Kidney glomerular epithelial cell (primary cell): ENCODE measurements at places on chromosomes 6 and 20.

DNA sequence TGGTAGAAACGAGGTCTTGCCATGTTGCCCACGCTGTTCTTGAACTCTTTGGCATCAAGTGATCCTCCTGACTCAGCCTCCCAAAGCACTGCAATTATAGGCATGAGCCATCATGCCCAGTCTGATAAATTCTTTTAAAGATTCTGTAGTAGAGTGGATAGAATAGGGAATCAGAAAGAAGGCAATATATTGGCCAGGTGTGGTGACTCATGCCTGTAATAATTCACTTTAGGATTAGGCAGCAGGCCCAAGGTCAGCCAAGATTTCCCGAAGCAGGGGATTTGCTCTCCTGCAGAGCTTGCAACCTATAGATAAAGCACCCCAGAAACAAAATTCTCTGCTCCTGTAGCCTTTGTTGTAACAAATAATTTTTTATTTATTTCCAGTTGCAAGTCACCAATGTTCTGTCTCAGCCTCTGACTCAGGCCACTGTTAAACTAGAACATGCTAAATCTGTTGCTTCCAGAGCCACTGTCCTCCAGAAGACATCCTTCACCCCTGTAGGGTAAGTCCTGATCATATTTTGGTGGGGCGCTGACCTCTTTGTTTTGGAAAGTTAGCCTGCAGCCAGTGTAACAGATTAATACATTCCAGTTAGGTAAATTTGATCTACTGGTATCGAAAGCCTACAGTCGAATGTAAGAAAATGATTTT lies 30.4 kb upstream of the MROH8 start:
- no peak for DNase-seq

DNA sequence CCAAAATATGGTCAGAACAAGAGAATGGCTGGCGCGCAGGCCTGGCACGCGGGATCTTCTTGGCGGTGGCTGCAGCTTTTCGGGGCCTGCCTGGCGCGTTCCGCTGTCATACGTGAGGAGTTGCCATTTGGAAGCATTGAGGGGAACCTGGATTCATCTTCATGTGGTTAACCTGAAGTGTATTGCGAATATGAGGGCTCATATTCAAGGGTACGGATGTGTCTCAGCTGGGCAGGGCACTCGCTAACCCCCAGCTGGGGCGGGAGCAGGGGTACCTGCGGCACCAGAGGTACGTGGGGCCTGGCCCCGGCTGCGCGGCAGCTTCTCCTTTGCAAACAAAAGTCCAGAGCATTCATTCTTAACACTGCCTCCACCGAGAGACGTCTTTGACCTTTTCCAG lies 605.6 kb downstream of the QKI start:
- DNase-seq: no peak

GRCh38 chr6:137277971-137278637 lies 58.9 kb upstream of the IFNGR1 start:
- DNase-seq: peak; percentile 88

GRCh38 chr6:33452496-33452895 lies 1.9 kb upstream of the ZBTB9 start:
- no peak for DNase-seq

GRCh38 chr6:163260111-163260895 lies 154.2 kb upstream of the QKI start:
- DNase-seq: no peak

DNA sequence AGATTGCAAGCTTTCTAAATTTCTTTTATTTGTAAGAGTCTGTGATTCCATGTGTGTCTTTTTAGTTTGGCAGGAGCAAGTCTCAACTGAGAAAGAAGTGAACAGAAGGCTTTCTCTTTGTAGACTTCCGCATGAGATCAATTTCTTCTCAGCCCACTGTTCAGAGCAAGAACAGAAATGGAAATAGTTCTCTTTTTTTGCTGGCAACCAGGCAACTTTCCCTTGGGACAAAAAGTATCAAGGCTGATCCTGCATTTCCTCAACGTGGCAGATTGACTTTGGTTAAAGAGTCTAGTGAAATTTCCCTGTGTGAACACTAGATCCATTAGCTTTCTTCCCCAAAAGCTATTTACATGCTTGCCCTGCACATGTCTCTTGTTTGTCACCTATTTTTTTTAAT lies 46.8 kb upstream of the JAG1 start:
- no peak for DNase-seq

GRCh38 chr6:34679552-34680253 lies 16.9 kb downstream of the ILRUN start:
- DNase-seq: no peak

GRCh38 chr6:159758031-159759001 lies 3.5 kb upstream of the ACAT2 start:
- peak; percentile 78 for DNase-seq

GRCh38 chr6:149929422-149929821 lies 6.5 kb upstream of the RAET1G start:
- no peak for DNase-seq

DNA sequence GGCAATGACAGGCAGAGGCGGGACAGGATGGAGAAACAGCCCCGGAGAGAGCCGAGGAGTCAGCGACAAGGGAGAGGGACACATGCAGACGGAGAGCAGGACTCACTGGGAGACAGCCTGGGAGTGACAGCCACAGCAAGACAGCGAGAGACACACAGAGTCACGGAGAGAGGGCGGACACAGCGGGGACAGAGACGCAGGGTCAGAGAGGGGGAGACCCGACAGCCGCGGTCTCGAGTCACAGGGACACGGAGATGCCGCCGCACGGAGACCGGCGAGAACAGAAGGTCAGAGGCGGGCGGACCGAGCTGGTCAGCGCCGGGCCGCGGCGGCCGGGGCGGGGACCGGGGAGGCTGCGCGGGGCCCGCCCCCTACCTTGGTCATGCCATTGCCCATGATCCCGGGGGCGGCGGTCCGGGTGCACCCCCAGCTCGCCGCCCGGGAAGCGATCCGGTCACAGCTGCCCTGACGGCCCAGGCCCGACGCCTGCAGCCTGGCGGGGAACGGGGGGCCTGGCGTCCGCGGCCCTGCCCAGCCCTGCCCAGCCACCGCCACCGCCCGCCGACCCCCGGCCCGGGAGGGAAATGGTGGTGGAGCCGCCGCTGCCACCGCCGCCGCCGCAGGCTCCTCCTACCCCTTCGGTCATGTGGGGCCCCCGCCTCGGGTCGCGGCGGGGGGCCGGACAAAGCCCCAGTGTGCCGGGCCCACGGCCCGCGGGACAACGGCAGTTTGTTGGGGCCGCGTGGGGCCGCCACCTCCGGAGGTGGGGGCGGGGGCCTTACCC lies at the start of the genes DUSP15 and TTLL9:
TSS of gene DUSP15 (minus strand) at position 586 of the 784 bp plus-strand sequence. CDS start at position 396, 190 bp downstream.
TSS of gene TTLL9 (plus strand) at position 693 of the 784 bp plus-strand sequence. CDS start 493 bp downstream, outside the sequence.
- DNase-seq: no peak

DNA sequence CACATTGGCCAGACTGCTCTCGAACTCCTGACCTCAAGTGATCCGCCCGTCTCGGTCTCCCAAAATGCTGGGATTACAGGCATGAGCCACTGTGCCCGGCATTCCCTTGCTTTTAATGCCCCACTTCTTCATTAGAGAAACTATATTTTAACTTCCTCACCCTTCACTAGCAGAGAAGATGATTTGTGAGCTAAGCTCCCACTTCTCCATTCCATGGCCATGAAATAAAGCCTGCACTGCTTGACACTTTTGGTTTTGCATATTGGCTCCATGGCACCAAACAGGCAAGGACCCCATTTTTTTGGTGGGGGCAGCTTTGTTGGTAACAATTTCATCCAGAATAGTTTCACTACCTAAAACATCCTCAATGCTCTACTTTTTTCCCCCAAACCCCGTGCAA lies 145.3 kb downstream of the TFAP2B start:
- no peak for DNase-seq

DNA sequence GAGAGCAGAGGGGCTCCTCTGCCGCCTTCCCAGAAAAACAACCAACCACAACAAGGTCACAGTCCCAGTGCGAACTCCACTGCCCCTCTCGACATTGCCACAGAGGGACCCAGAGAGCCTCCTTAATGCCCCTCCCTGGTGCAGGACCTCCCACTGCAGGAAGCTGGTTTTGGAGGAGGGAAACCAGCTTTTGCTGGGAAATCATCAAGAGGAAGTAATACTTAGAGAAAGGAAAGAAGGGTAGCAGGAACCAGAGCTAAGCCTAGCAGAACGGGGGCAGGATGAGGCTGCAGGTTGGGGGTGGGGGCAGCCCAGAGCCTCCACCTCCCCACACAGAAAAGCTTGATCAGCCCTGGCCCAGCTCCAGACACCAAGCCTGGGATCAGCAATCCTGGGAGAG lies 37.7 kb upstream of the SIRPA start:
- no peak for DNase-seq

GRCh38 chr6:1524040-1524480 lies 85.7 kb upstream of the FOXC1 start:
- DNase-seq: no peak

DNA sequence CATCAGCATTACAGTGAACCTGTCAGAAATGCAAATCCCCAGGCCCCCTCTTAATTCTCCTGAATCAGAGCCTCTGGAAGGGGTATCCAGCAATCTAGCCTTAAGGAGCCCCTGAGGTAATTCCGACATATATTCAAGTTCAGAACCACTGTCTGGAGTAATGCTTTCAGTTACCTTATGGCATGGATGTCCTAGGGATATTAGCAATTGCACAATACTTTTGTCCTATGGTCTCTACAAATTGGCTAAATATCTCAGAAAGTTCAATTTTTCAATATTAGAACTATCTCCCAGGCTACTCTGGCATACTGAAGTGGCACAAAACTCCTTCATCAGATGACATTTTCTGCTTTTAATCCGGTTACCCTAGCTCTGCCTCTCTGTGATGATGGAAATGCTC lies 6.4 kb downstream of the NSFL1C start:
- DNase-seq: no peak

- no peak for DNase-seq
These were observed 58.0 kb upstream of the SLC4A11 start for GRCh38 chr20:3297079-3297378.

DNA sequence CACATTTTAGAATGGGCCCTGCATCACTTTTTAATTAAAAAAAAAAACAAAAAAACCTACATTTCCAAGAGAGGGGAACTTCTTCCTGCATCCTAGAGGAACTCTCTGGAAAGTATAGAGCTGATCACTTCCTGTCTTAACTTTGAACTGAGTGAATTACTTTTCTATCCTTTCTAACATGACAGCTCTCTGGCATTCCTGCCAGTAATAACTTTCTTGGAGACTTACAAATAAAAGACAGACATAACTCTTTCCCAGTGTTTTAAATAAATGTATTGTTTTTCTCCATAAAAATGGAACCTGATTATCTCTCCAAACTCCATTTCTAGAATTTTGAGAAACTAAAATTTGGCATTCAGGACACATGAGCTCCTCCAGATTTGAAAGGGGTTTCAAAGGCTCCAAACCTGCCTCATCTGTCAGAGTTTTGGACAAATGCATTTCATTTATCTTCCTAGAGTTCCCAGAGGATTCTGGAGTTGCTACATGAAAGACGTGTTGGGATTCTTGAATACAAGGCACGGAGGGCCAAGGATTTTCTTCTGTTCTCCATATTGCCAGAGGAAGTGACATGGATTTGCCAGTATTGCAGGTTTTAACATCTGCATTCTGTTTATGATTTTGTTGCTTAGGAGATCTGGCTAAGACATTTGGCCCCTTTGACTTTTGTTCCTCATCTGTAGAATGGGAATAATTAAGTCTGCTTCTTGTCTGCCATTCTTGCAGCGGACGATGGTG lies 2.0 kb upstream of the SMOC2 start:
- no peak for DNase-seq

DNA sequence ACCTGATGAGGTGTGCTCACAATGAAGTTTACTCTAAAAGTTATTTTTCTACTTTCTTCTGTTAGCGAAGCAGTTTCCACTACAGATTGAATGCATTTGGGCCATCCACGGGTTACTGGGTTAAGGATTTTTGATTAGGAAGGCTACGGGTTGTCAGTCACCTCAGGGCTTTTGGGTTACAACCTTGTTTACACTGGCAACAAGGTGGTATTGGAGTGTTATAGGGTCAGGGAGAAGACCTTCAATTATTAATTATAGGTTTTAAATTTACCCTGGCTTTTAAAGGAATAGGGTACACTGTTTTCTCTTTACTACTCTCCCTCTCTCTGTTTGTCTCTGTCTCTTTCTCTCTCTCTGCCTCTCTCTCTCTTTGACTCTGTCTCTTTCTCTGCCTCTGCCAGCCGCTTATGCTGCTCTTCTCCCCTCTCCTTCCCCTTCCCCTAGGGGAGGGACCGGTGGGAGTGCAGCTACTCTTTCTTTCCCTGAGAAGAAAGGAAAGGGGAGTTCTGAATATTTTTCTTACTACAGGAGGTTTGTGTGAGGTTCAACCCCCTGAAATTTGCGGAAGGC lies 40.2 kb upstream of the AGPAT4 start:
- DNase-seq: no peak

GRCh38 chr6:109082188-109082577 lies 12.5 kb downstream of the SESN1 start:
- no peak for DNase-seq

DNA sequence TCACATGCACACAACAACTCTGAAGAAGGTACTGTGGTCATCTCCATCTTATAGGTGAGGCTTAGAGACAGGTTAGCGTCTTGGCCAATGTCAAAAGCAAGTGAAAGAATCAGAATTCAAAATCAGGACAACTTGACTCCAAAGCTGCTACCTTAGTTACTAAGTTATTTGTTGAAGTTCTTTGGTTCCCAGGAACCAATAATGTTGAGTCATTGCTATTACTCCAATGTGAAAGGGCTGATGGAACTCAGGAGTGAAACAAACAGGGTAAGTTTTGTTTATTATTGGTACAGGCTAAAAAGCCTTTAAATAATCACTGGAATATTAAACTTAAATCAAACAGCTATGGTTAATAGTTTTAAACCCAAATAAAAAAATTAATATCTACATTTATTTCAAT lies 111.1 kb downstream of the PDSS2 start:
- no peak for DNase-seq

GRCh38 chr6:32825966-32826365 lies 9.2 kb upstream of the HLA-DOB start:
- DNase-seq: peak; percentile 15

- peak; percentile 29 for DNase-seq
These were observed 73.2 kb downstream of the LY86 start for GRCh38 chr6:6661684-6662083.

DNA sequence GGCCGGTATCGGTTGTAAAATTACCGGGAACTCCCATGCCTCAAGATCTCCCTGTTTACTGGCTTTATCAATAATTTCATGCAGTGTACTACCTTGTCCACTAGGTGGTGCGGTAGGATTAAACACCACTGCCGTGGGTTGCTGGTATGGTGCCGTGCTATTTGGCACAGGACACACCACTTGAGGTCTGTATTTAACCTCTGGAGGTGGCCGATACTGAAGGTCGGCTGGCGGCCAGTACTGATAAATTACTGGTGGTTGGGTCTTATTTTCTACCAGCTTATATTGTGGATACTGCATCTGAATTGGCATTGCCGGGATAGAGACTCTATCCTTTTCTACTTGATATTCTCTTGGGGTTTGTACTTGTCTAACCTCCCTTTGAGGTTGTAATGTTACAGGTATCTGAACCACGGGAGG lies 14.3 kb upstream of the PTCRA start:
- DNase-seq: peak; percentile 77
